ENCODE measurements at places on chromosomes 2 and 18.

GRCh38 chr2:64568836-64569235 lies 44.7 kb downstream of the AFTPH start:
- DNase-seq = no peak

GRCh38 chr2:84435345-84436025 lies 23.6 kb downstream of the SUCLG1 start:
- no peak for DNase-seq

- no peak for DNase-seq
Observed at GRCh38 chr2:29351916-29352591, 236.8 kb downstream of the CLIP4 start.

GRCh38 chr2:152542337-152542994 lies 174.8 kb downstream of the PRPF40A start:
- DNase-seq = no peak

GRCh38 chr2:238744951-238745350 lies 102.9 kb upstream of the TWIST2 start:
- DNase-seq = no peak

- DNase-seq = no peak
Observed at GRCh38 chr2:203685081-203685621, 21.3 kb upstream of the CD28 start.

Measured in activated naive CD4-positive, alpha-beta T cell (primary cell).